ENCODE measurements at places on chromosomes 6 and 20.

- DNase-seq: no peak
These were observed 13.2 kb downstream of the QKI start for GRCh38 chr6:163427498-163428254.

- no peak for DNase-seq
These were observed 2.0 kb upstream of the MICA start for GRCh38 chr6:31401403-31401802.

DNA sequence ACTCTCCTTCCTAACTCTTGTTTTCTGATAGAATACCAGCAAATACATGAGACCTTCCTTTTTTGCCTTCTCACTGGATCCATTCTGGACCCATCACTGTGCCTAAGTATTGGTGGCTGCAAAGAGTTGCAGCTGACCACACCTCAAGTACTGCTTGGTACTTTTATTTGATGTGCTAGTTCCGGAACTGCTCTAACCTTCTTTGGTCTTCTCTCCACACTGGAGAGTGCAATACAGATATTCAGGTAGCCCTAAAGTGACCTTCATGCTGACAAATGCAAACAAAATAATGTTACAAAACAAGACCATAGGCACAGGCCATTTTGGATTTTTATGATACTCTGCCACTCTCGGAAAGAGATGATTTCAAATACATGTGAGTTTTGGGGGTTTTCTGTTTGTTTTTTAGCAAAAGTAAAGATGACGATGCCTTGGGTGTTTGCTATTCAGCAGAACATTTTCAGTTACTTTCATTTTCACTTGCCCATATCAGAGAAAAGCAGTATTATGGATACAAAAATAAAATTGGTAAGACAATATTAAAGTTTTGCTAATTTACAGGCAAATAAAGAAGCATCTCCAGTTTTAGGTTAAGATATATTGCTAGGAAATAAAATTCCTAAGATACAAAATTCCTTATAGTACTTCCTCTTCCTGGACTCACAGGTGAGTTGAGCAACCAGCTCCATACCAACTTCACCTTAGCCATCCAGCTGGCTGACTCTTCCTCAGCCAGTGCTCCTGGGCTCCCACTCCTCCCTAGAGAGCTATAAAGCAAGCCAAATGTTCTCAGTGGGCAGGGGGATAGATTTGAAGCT lies 42.0 kb downstream of the PTPRK start:
- no peak for DNase-seq

- DNase-seq: no peak
These were observed 555.6 kb downstream of the CD83 start for GRCh38 chr6:14673201-14673600.

DNA sequence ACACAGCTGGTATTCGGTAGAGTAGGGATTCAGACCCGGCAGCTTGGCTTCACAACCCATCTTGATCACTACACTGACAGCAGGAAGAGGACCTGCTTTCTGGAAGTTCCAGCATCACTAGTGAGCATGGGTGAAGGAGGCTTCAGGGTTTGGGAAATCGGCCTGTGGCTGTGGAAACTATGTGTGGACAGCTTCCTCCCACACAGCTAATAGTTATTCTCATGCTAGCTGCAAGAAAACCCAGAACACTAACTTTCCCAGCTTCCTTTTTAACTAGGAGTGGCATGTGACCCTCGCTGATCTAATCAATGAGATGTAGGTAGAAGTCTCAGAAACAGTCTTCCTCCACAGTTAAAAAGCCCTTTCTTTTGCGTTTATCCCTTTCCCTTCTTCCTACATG lies 36.3 kb upstream of the SIRPA start:
- DNase-seq: no peak

GRCh38 chr20:60055740-60056139 lies 97.5 kb downstream of the CDH26 start:
- DNase-seq: no peak

- peak; percentile 60 for DNase-seq
These were observed 36.3 kb upstream of the BLCAP start for GRCh38 chr20:37564016-37564387.

DNA sequence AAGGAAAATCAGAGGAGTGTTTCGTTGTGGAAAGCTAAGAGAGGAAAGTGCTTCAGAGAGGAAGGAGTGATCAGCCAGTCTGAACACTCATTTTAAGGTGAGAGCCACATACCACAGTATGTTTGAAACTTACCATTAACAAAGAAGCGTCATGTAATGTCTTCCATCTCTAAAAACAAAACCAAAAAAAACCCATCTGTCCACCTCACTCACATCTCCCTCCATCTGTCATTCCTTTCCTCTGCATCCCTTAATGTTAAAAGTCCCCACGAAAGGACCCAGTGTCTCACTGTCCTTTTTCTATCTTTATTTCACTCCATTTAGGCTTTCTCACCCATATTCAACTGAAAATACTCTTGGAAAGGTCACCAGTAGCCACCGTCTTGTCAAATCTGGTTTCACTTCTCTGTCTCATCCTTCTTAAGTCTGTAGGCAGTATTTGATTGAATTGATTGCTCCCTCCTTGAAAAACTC lies 59.4 kb upstream of the GNRH2 start:
- DNase-seq: no peak

DNA sequence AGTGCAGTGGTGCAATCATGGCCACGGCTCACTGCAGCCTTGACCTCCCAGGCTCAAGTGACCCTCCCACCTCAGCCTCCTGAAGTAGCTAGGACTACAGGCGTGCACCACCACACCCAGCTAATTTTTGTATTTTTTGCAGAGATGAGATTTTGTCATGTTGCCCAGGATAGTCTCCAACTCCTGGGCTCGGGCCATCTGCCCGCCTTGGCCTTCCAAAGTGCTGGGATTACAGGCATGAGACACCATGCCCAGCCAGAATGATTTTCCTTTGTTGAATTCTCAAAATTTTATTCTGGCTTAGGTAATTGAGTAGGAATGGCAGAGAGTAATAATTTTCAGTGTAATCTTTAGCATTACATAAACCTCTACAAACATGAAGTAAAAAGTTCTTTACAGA lies 37.1 kb downstream of the SLC16A10 start:
- no peak for DNase-seq

DNA sequence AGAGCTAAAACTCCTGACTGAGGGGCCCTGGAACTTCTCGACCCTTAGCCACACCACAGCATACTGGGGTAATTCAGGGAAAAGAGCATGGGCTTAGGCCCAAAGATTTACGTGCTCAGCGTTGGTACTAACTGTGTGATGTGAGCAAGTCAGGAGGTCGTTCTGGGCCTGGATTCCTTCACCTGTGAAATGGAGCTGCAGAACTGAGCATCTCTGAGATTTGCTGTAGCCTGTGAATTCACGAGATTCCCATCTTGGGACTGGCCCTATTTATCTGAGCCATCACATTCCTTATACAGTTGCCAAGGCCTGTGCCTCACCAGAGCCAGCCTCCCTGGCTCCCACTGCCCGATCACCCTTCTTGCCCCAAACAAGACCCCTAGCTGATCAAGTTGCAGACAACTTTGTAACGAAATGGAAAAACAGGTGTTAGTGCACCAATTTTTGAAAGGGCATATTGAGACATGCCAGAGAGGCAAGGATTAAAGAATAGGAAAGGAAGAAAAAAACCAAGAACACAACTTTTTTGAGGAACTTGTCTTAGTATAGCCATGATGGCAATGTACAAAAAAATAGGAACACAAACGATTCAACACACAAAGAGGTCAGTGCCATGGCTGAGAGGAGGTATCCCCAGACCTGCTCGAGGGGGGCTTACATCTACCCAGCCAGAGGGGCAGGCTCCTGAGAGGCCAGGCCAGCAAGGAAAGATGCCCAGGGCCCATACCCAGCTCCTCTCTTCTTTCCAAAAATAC lies 323.0 kb upstream of the JARID2 start:
- no peak for DNase-seq

DNA sequence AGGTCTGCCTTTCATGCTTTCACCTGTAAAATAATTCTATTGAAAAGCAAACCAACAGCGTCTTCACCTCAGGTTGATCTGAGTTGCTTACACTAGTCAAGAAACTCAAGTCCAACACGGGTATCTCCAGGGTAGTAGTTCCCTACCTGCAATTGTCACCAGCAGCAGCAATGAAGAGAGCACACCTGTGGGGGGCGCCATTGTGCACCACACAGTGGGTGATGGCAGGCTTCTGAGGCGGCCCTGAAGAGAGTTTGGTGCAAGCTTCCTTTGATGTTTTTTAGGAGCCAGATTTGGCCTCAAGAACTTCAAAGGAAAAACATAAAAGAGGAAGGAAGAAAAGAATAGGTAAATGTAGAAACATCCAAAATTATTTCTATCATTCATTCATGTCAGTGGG lies 45.1 kb downstream of the KIAA0319 start:
- DNase-seq: no peak

DNA sequence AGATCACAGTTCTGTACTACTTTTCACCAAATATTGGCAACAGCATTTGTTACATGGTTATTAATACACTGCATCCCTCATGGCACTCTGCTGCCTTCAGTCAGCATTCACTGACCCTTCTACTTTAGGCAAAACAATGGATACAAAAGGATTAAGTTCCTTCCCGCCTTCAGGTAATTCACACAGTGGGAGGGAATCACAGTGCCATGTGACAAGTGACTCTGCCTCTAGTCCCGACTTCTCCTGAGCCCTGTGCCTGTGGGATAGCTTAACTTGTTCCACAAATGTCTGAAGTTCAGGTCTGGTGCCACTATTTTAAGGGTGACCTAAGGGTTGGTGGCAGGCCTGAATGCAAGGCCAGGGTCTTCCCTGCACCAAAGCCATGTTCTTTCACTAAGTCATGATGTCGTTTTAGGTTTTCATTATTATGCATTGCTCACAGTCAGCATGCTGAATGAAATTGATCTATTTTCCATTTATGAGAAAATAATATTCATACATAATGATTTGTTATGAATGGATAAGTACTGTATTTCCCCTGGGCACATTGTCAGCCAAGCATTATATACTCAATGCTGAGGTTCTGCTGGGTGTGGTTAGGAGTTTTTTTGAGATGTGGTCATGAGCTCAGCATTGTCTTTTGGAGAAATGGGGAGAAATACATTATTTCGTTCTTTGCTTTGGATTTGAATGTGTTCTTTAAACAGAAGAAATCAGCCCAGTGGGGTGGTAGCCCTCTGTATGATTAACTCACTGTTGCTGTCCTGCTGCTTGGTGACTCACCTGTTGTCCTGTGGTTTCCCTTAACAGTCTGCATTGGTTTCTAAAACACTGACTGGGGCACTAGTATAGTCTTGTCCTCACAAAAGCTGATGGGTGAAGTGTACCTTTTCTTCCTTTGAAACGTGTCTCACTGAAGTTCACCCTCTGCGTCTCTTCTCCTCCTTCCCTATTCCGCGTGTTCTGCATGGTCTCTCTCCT lies 66.4 kb downstream of the AFDN start:
- no peak for DNase-seq

- DNase-seq: no peak
These were observed 98.3 kb downstream of the AIG1 start for GRCh38 chr6:143159001-143159400.

DNA sequence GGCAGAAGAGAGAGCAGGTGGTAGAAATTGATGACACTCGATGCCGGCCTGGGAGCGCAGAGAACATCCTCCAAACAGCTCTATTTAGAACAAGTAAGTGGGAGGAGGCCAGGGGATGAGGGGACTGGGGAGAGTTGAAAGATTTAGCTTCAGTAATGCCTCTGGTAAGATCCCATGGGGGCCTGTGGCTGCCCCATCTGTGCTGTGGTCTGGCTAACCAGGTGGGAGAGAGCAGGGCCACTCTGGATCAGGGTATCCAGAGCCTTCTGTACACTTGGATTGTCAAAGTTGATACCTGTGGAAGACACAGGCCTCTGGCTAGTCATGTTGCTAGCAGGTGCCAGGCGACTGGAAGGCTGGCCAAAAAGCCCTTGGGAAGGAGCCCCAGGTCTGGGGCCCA lies 27.6 kb downstream of the NCOA5 start:
- peak; percentile 79 for DNase-seq

All from vagina (tissue), 2 donors.